ENCODE measurements at places on chromosomes 11 and 22.

GRCh38 chr11:11480971-11481370 is 127.9 kb upstream of the CSNK2A3 start:
- no peak for DNase-seq

- no peak for DNase-seq
Measured at GRCh38 chr22:23450434-23450795, 129.7 kb downstream of the IGLL1 start.

GRCh38 chr22:30239488-30240405 is 6.8 kb downstream of the LIF start:
- no peak for DNase-seq

DNA sequence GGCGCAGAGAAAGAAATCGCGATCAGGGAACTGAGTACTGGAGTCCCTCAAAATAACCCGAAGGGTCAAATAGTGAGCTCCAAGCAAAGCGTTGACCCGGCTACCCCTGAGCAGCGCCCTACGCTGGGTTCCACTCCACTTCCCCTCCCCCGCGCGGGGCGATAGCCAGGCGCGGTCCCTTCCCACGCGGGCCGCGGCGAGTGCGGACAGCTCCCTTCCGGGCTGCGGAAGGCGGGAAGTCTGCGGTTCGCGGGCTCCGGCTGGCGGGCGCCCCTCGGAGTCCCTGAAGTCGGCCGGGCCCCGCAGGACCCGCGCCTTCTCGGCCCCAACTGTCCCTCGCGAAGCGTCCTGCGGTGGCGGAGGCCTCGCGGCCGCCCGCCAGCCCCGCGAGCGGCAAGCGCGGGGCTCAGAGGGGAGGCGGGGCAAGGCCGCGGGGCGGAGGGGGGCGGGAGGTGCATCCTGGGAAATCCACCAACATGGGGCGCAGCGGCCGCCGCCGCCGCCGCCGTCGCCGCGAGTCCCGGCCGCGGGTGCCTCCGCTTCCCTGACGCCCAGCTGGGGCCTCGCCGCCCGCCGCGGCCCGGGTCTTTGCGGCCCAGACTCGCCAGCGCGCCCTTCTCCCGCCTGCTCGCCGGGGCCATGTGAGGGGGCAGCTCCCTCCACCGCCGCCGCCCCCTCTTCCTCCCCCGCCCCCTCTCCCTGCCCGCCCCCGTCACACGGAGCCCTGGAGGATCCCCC is at the start of gene QSER1:
QSER1 (plus strand) TSS at position 457 of the 738 bp plus-strand sequence. CDS start 315 bp downstream, outside the sequence.
- DNase-seq: peak; percentile 83

GRCh38 chr11:104155375-104155774 is 8.6 kb downstream of the PDGFD start:
- no peak for DNase-seq

DNA sequence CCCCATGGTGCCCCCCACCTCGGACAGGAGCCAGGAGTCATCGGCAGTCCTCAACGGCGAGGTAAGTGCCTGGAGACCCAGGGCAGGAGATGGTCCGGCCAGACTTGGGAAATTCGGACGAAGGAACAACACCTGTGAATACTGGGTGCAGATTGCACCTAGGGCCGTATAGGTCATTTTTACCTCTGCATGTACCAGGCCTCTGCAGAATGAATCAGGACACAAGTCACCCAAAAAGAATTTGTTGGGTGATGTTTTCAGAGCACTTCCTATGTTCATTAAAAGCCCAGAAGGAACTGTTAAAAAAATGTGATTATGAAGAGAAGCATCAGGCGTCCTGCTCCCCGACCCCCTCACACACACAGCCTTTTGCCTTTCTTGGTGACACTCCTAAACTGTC is 93.9 kb downstream of the C11orf91 start:
- DNase-seq: no peak

DNA sequence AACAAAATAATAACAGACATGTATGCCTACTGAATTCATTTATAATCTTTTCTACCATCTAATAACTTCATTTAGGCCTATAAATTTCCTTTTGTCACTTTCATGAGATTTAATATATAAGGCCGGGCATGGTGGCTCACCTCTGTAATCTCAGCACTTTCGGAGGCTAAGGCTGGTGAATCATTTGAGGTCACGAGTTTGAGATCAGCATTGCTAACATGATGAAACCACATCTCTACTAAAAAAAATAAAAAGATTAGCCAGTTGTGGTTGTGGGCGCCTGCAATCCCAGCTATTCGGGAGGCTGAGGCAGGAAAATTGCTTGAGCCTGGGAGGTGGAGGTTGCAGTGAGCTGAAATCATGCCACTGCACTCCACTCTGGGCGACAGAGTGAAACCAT is 14.2 kb upstream of the NTM start:
- no peak for DNase-seq

DNA sequence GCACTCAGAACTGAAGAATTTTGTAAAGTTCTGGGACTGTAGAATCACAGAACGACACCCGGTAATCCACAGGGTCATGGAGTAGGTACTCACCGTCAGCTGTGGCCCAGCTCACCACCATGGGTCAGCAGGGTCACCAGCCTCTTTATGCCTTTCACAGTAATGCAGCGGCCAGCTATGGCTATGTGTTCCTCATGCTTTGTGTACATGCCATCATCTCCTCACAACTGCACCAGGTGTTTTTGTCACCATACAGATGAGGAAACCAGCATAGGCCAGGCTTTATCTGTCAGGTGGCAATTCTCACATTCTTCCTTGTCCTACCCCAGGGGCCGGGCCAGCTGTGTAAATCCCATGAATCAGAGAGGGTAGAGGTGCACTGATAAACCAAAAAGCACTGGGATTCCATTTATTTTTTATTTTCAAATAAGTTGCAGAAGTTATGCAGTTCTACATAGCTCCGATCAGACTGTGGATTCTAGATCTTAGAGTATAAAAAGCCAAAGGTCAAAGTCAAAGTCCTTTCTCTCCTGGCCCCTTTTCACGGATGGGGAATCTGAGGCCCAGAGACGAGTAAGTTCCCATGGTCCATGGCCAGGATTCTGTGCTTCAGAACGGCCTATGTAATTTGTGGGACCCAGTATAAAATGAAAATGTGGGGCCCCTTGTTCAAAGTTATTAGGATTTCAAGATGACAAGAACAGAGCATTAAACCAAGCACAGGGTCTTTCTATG is 17.5 kb downstream of the TSKU start:
- no peak for DNase-seq

DNA sequence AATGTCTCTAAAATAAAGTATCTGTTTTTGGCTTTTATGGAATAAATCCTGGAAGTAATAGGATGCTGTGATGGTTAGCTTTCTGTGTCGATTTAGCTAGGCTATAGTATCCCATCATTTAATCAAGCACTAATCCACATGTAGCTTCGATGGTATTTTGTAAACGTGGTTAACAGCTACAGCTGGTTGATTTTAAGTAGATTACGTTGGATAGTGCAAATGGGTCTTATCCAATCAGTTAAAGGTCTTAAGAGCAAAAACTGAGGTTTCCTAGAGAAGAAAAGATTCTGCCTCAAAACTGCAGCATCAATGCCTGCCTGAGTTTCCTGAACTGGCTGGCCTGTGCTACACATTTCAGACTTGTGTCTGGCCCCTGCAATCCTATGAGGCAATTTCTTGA is 314.2 kb upstream of the SORL1-AS1 start:
- DNase-seq: no peak

DNA sequence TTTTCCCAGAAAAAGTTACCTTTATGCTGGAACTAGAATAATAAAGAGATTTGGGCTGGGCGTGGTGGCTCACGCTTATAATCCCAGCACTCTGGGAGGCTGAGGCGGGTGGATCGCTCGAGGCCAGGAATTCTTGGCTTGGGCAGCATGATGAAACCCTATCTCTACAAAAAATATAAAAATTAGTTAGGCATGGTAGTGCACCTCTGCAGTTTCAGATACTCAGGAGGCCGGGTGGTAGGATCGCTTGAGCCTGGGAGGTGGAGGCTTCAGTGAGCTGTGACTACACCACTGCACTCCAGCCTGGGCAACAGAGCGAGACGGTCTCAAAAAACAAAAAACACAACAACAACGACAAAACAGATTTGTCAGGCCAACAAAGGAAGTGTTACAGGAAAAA is 119.3 kb upstream of the OR9Q1 start:
- DNase-seq: no peak

GRCh38 chr11:77195071-77195755 is 67.2 kb downstream of the MYO7A start:
- DNase-seq: no peak

- DNase-seq: no peak
Measured at GRCh38 chr11:59025097-59025496, 61.0 kb upstream of the GLYATL1B start.

DNA sequence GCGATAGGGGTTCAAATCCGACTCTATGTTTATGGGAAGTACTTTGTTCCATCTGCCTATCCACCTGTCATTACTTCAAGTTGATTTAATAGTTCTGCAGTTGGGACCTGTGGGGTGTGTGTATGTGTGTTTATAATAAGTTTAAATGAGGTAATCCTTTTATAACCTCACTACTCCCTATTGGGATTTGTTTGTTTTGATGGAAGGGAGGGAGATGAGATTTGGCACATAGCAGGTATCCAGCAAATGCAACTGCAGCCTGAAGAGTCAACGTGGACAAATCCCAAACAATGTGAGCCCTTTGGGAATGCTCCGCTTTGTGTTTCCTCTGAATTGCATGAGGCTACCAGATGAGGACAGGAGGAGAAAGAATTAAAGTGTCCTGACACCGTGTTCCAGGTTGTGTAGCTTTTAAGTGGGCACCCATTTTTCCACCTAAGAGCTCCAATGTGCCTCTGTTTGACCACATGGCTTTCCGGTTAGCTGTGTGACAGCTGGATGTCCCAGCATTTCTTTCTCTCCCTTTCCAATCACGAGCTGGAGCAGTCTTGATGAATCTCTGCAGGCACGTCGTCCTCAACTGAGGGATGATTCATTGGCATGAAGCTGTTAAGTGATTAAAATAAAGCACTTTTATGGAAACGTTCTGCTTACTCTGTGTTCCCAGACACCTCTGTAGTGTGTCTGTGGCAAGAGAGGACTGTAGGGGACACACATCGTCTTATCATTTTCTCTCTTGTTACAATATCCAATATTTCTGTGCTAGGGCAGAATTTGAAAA is 610.7 kb downstream of the NTM start:
- DNase-seq: no peak

GRCh38 chr11:24963852-24964251 is 467.0 kb downstream of the LUZP2 start:
- no peak for DNase-seq

- no peak for DNase-seq
Measured at GRCh38 chr11:100851147-100851546, 164.1 kb downstream of the ARHGAP42 start.

DNA sequence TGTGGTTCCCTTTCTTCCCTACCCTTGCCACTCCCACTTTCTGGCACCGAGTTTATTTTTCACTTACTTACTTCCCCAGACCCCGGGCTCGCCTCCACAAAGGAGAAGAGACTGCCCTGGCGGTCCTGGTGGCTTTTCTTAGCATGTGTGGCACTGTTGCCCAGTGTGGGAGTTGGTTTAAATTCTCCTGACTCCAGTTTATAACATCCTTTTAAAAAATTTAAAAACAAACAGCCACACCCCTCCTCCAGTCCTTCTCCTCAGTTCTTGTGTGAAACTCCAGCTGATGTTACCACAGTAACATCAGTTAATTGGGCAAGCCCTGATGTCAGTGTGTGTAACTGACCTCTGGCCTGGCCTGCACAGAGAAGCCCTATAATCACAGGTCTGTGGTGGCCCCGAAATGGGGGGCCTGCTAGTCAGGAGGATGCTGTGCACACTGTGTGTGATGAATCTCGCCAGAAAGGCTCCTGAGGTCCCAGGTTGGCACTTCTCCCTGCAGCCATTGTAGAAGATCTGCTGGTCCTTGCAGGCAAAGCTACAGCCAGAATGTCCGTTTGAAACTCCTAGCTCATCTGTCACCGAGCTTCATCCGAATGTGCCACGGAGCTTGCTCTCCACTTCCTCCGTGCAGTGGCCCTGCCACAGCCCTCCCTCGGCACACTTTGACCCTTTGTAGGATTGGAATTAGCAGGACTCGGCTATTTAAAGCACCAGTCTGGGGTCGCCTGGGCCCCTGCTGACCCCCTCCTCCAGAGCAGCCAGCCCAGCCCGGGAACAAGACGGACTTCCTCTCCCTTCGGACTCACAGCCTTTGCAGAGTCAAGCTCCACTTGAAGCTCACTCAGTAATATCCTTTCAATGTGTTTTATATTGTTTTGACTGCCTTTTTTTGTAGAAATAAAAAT is 7.6 kb downstream of the YDJC start:
- DNase-seq: no peak

DNA sequence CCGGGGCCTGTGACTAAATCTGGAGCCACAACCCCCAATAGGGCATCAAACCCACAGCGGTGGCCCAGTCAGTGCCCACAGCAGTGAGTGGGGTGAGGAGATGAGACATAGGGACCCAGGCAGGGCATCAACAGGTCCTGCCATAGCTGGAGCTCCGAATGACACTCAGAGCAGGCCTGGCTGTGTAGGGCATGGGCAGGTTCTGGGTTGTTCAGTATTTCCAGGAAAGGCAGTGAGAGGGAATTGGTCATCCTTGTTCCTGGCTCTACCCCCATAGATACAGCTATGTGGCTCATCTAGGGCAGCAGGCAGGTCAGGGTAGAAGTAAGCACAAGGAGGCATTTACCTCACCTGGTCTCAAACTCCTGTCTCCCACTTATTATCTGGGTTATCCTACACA is 126.6 kb downstream of the BUD13 start:
- no peak for DNase-seq

DNA sequence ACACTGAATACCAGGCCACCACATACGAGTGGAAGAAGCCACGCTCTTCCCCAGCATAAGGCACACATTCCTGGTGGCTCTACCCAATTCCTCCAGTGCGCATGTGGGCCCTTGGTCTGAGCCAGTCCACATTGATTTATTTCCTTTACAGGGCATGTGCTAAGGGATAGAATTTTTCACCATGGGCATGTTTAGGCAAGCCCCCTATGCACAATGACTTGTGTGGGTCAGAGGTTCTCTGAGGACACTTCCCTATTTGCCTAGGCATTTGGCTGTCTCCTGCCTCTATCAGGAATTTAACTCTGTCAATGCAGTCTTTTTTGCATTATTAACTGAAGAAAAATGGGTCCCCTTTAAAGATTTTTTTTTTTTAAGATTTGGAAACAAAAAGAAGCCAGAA is 718.1 kb downstream of the NTM start:
- DNase-seq: no peak

DNA sequence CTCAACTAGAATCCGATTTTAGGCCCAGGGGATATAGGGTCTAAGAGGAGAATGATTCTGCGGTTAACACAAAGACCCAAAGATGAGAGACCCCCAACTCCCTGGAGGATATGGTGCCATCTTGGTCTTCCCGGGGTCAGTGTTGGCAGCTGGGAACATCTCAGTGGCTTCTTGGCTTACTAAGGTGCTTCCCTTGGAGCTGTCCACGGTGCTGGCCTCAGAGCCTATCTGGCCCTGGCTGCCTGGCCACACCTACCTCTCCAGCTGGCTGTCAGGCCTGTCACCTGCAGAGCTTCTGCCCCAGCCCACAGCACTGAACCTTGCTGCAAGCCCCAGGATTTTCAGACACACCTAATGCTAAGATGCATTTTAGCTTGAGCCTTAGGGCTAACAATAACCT is 70.7 kb upstream of the THY1 start:
- no peak for DNase-seq

Data from sciatic nerve (tissue), 2 donors.